HAP-1 (cell line): ENCODE measurements at places on chromosomes 6 and 20.
A peak's percentile ranks its signal among the peaks of the same experiment; 100 is the strongest.

DNA sequence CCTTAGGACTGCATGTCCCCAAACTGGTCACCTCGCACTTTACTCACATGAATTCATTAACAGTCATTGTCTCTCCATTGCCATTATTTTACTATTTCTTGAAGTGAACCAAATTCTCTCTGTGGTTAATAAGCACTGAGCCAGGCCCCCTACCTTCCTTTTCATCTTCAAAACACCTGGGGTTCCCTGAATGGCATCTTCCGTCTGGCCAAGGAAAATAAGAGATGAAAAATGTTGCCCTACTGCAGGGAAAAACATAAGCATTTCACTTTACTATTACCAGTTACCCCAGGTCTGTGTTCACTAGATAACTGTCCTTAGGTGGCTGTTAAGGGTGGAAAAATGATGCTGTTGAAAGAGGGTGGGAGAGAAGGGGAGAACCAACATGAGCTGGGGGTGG lies 10.0 kb upstream of the NKX2-2 start:
- DNase-seq, result no peak

DNA sequence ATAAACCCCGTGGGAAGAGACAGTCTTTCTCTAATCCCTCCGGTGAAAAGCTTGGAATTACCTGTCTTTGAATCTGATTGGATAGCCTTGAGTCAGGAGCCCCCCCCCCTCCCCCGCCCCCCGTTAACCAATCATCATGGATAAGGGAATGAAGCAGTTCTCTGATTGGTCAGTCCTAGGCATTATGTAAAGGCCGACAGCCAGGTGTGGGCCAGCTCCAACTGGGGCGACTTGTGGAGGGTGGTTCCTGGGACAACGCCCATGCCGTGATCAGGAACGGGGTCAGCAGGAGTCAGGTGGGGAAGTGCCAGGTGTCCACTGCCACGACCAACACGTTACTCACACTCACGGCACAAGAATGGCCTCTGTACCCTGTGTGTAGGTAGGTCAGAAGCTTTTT lies 406.8 kb upstream of the SULF2 start:
- no peak for DNase-seq

DNA sequence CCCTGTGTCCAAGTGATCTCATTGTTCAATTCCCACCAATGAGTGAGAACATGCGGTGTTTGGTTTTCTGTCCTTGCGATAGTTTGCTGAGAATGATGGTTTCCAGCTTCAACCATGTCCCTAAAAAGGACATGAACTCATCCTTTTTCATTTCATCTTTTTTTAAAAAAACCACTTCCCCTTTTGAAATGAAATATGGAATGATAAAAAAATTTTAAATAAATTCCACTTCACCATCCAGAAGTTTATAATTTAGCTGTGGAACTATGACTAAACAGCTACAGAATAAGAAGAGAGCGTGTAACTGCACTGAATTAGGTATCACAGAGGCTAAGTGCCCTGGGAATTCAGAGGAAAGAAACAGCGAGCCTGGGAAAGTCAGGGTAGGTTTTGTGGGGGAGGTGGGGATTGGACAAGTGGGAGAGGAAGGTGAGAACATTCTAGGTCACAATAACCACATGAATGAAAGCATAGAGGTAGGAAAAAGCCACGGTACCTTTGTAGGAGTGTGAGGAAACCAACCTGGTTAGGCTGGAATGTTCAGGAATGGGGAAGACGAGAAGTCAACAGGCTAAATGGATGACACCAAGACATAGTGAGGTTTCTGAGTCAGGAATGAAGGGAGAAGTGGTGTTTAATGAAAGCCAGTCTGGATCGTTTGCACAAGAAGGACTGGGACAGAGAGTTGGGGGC lies 11.0 kb downstream of the TRIM10 start:
- DNase-seq, result no peak

DNA sequence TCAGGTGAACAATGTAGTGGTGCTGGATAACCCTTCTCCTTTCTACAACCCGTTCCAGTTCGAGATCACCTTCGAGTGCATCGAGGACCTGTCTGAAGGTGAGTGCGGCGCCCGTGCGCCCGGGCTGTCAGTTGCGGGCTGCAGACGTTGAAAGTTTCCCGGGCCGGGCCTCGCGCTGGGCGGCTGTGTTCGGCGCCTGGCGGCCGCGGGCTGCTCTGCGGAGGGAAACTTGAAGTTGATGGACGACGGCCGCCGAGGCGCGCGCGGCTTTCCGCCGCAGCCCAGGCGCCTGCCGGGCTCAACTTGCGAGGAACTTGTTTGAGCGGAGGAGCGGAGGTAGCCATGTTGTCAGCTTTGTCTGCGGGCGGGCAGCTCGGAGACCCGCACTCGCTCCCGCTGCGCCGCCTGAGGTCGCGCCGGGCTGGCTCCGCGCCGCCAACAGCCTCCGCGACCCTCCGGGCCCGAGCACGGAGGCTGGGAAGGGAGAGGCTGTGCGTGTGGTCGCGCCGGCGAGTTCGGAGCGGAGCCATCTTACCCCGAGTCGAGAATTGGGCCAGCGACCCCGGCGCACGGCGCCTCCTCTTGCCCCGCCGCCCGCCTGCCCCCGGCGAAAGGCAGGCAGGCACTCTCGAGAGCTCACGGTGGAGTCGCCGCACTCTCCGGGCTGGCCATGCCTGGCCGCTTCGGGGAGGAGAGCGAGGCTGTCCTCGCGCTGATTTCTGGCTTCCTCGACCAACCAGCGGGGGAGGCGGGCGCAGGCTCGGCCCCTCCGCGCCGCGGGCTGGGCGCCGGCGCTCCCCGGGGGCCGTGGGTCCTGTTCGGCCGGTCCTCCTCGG lies 691 bp downstream of the ASF1A start:
- peak; percentile 16 for DNase-seq

GRCh38 chr6:14857001-14857400 lies 388.9 kb upstream of the JARID2 start:
- DNase-seq, result no peak

DNA sequence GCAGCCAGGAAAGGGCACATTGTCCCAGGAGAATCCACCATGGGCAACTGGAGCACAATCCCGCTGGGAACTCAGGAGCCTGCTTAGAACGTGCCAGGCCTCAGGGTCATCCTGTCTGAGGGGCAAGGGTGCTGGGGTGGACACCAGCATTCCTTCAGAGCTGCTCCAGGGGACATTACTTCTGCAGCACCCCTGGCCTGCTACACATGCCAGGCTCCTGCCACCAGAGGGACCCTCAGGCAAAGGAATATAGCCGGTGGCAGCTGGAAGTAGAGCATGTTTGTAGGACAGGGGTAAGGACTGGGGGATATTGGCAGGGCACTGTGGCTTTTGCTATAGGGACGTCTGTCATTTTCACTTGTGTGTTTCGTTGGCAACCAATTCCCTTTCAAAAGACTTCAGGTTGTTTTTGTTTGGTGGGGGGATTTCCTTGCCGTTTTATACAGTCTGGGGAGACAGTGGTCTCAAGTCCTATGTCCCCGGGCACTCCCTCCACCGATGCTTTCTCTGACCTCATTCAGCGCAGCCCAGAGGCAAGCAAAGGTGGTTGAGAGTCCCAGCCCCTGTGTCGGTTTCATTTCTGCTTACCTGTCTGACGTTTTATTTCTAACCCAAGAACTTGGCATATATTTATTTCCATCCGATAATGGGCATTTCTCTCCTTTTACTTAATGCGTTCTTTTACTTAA lies 130.8 kb downstream of the JPH2 start:
- DNase-seq, result no peak

- peak; percentile 61 for DNase-seq
Observed at GRCh38 chr20:5402903-5403531, 86.3 kb upstream of the PROKR2 start.

DNA sequence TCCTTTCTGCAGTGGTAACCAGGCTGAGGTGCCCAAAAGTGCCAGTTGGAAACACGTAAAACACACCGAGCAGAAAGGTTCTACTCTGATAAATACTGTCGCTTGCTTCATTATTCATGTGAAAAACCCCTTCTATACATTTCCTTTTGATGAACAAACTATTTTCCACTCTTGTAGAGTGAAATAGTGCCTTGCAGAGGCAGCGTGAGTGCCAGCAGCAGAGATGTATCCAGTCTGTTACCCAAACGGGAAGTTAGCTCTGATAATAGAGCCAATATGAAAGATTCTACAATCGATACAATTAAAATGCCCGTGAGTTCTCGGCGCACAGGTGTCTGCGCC lies 1.5 kb downstream of the ZBTB46 start:
- DNase-seq, result no peak

- no peak for DNase-seq
Observed at GRCh38 chr6:169415179-169415578, 161.5 kb upstream of the THBS2 start.

DNA sequence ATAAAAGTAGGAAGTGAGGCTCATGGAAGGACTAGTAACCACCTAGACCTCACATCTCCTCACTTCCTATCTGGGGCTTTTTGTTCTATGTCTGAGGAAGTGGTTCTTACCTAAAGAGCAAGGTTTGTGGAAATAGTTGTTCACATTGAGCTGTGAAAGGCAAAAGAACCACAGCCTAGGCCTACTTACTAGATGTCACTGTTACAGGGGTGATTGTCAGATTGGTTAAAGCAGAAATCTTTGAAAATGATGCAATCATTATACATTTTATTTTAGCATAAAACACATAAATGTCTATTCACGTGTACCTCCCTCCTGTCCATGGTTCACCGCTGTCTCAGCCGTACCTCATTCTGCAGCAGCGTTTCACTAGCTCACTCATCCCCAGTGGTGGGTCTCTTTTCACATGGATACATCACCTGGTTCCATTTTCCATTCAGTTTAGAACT lies 268.8 kb downstream of the TMEM242 start:
- no peak for DNase-seq

GRCh38 chr20:36399147-36399968 lies 93.2 kb downstream of the DLGAP4 start:
- DNase-seq, result peak; percentile 85

GRCh38 chr6:150894191-150894744 lies 28.8 kb downstream of the MTHFD1L start:
- DNase-seq, result no peak

- DNase-seq, result no peak
Observed at GRCh38 chr6:38364775-38365174, 275.0 kb downstream of the BTBD9 start.

- DNase-seq, result no peak
Observed at GRCh38 chr20:61562897-61563504, 310.9 kb downstream of the CDH4 start.

DNA sequence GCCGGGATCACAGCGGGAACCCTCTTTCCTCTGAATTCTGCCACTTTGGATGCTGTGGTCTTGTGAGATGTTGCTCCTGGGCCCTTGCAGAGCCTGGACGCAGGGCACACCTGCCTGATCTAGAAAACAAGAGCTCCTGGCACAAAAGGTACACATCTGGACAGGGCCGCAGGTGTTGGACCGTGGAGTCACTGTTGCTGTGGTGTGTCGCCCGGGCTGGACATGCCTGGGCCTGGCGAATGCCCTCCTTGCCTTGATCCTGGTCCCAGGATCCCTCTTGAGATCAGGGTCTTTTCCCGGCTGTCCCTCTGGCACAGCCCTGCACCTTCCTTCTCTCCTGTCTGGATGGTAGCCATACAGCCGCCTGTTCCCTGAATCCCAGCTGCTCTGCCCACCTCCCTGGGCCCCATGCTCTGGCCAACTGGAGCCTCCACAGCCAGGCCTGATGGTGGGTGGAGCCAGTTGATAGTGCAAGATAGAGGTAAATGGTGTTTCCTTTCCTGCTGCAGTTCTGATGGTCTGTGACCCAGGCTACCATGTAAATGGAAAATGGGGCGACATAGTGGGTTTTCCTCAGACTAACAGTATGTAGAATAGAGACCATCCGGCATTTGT lies 5.0 kb downstream of the FOXP4 start:
- no peak for DNase-seq

DNA sequence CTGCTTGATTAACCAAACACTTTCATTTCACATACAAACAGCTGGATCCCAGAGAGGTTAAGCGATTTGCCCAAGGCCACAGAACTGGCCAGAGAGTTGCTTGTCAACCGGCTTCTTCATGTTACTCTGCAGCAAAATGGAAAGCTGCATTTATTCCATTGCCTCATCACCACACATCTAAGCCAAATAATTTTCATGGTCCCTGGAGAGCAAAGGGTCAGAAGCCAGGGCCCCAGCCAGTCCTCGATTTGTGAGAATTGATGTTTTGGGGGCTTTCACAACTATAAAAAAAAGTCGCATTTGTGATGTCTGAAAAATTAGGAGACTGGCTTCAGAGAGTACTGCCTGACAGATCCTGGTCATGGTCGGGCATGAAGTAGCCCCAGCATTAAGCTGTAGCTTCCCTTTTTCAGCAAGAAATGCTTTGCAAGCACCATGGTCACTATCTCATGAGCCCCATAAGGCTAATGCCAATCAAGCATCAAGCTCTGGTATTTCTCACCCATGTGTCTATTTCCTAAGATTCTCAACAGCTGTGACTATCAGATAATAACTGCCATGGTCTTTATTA lies 95.8 kb downstream of the BANF2 start:
- no peak for DNase-seq

DNA sequence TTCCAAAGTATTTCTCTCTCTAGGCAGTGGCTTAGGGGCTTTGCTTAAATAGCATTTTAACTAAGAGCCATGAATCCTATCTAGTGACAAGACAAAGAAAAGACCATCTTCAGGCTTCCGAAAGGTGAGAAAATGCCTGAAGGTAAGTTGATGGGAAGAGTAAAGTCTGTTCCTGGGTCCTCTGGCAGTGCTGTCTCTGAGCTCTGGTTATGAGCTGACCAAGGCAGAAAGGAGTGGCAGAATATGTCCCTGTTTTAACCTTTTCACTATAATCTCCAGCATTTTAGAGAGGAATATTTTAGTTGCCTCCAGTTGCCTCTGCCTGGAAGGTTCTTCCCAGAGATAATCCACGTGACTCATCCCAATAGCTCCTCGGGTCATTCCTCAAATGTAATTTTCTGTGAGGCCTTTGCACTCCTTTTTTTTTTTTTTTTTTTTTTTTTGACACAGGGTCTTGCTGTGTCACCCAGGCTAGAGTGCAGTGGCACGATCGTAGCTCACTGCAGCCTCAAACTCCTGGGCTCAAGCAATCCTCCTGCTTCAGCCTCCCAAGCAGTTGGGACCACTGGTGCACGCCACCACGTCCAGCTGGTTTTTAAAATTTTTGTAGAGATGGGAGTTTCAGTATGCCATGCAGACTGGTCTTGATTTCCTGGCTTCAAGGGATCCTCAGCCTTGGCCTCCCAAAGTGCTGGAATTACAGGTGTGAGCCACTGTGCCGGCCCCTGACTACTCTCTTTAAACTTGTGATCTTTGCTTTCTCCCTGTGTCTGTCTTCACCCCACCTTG lies 3.7 kb upstream of the ARMH2 start:
- no peak for DNase-seq

- DNase-seq, result no peak
Observed at GRCh38 chr20:46399401-46399800, 7.0 kb downstream of the ELMO2 start.

- DNase-seq, result no peak
Observed at GRCh38 chr20:5434116-5434515, 117.4 kb upstream of the PROKR2 start.

DNA sequence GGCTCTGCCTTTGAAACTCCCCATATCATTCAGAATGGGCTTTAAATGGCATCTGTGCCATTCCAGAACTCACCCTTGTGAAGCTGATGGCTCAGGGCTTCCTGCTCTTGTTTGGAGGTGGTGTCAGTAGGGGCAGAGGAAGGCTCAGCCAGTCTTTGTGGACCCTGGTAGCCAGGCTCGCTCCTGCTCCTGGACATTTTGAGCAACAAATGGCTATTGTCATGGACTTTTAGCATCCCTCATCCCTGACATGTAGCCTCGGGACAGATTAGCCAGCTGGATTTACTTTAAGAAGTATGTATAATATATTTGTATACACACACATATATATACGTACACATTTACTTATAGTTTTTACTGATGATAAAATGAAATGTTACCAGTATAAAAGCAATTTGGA lies 104.1 kb downstream of the UST start:
- peak; percentile 53 for DNase-seq

- no peak for DNase-seq
Observed at GRCh38 chr20:17417225-17417624, 114.0 kb downstream of the BFSP1 start.

- no peak for DNase-seq
Observed at GRCh38 chr20:48613926-48614325, 213.9 kb downstream of the PREX1 start.
